Thymus (tissue), 14 donors: ENCODE measurements at places on chromosomes 4 and X. TPM values are rescaled to one million over a fixed set of nuclear protein-coding genes. Genes with fewer than 3 reads are reported as not detected.

ITM2A gene
- 202 TPM for polyA plus RNA-seq

GPR143 gene
- 2.2 TPM for polyA plus RNA-seq

LAGE3 gene
- 17.3 TPM for polyA plus RNA-seq

FBXO8 gene
- 25.6 TPM for polyA plus RNA-seq

GRCh38 chr4:82104578-82104977 is 269.2 kb downstream of the HNRNPD start:
- H3K27ac ChIP-seq: no peak overlapping the region
- no peaks in the 10 kb centered on the region for H3K4me1 ChIP-seq
- no peaks in the 10 kb centered on the region for H3K27me3 ChIP-seq

- H3K4me1 ChIP-seq: no peaks in the 10 kb centered on the region
- H3K4me3 ChIP-seq: no peak overlapping the region
- no peak overlapping the region for H3K27ac ChIP-seq
- no peaks in the 10 kb centered on the region for H3K27me3 ChIP-seq
- DNase-seq: no peak
Observed at GRCh38 chr4:141573678-141574077, 62.7 kb upstream of the IL15 start.

DNA sequence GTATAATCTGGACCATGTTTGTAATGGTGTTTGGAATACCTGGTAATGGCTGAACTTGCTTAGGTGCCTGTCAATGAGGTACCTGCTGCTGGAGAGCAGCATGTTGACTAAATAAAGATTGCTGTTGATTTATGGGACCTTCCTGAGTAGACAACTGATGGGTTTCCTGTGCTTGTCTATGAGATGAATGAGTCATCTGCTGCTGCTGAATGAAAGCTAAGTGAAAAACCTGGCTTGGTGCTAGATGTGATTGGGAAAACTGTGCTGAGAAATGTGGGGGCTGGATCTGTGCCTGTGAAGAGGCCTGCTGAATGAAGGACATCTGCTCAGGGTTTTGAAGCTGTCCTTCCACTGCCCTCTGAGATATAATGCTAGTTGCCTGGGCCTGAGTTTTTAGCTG is 69.6 kb downstream of the WNK3 start:
- H3K27me3 ChIP-seq: no peaks in the 10 kb centered on the region
- H3K4me3 ChIP-seq: no peak overlapping the region
- H3K27ac ChIP-seq: no peak overlapping the region
- no peaks in the 10 kb centered on the region for H3K4me1 ChIP-seq
- H3K36me3 ChIP-seq: no peaks in the 10 kb centered on the region

DNA sequence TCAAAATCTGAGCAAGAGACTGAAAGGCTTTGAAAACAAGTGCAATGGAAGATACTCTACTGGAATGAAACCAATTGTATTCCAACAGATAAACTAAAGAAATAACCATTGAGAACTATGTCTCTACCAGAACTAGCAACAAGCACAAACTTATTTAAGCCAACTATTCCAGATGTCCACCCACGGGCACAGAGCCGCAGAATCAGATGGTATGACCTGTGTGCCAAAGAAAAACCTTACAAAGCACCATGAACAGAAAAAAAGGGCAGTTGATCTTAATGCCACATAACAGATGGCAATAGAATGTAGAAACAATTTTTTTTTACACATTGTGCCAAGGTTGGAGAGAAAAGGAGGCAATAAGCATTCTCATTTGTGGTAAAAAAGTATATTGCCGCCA is 269.3 kb upstream of the ADGRL3 start:
- DNase-seq: no peak
- no peaks in the 10 kb centered on the region for H3K27me3 ChIP-seq
- no peaks in the 10 kb centered on the region for H3K4me1 ChIP-seq
- H3K27ac ChIP-seq: no peak overlapping the region
- H3K4me3 ChIP-seq: no peak overlapping the region
- H3K36me3 ChIP-seq: no peaks in the 10 kb centered on the region

GRCh38 chrX:12149670-12150407 is 11.6 kb downstream of the FRMPD4 start:
- H3K4me3 ChIP-seq: no peak overlapping the region
- no peaks in the 10 kb centered on the region for H3K4me1 ChIP-seq
- DNase-seq: no peak

DNA sequence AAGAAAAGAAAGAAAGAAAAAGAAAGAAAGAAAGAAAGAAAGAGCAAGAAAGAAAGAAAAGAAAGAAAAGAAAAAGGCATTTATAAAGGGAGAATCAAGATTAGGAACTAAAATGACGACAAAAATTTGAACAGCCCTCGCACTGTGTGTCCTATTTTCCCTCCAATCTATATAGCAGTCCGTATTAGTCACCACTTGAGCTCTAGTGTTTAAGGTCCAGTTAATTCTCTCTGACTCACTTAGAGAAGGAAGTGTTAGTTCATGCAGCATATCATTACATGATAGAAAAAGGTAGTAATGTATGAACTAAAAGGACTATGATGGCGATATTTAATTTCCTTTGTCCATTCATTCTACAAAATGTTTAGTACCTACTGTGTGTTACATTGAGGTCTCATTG is 122.7 kb downstream of the CBLL2 start:
- DNase-seq: no peak
- no peaks in the 10 kb centered on the region for H3K27me3 ChIP-seq
- H3K4me1 ChIP-seq: no peaks in the 10 kb centered on the region
- no peak overlapping the region for H3K4me3 ChIP-seq
- no peaks in the 10 kb centered on the region for H3K36me3 ChIP-seq
- no peak overlapping the region for H3K27ac ChIP-seq

- no peaks in the 10 kb centered on the region for H3K36me3 ChIP-seq
- no peak overlapping the region for H3K27ac ChIP-seq
- H3K4me3 ChIP-seq: no peak overlapping the region
- H3K27me3 ChIP-seq: no peaks in the 10 kb centered on the region
- H3K4me1 ChIP-seq: peaks cover 48% of the 10 kb centered on the region
Observed at GRCh38 chr4:42630908-42631307, 26.0 kb downstream of the ATP8A1 start.

- no peaks in the 10 kb centered on the region for H3K4me1 ChIP-seq
- H3K27ac ChIP-seq: no peak overlapping the region
- no peaks in the 10 kb centered on the region for H3K27me3 ChIP-seq
- DNase-seq: no peak
- no peak overlapping the region for H3K4me3 ChIP-seq
- H3K36me3 ChIP-seq: no peaks in the 10 kb centered on the region
Observed at GRCh38 chrX:110327336-110327735, 9.5 kb upstream of the AMMECR1 start.
